Renal pelvis (tissue), 12 donors: ENCODE measurements at places on chromosomes 5 and 9. TPM values are rescaled to one million over a fixed set of nuclear protein-coding genes. Genes with fewer than 3 reads are reported as not detected.
A peak's percentile ranks its signal among the peaks of the same experiment; 100 is the strongest.

DNA sequence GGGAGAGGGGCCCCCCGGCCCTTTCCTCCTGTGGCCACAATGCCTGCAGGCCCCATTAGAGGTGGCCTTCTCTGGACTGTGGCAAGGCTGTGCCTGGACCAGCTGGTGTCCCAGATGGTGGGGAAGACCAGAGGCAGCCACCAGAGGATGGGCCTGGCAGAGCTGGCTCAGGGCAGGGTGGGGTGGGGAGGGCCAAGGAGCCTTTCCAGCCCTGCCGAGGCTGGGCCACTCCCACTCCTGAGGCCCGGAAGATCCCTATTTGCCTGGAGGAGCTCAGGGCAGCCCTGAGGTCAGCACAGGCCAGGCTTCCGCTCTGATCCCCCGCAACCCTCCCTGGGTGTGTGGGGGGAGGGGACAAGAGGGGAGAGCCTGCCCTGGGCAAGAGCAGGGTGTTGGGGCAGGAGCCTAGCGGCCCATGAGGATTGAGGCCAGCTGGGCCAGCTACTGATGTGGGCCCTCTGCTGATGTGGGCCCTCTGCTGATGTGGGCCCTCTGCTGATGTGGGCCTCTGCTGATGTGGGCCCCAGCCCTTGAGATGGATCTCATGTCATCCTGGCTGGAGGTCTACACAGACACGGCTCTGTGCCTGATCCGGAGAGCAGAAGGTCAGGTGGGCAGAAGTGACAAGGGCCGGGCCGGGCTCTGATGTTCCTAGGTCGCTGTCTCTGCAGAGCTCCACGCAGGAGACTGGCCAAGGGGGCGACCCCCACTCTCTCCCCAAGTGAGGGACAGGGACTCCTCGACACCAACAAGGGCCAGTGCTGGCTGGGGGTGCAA lies 6.0 kb downstream of the MRPS2 start:
- DNase-seq, result no peak

GRCh38 chr9:1005043-1005667 lies 28.7 kb downstream of the DMRT3 start:
- DNase-seq, result peak; percentile 46

DNA sequence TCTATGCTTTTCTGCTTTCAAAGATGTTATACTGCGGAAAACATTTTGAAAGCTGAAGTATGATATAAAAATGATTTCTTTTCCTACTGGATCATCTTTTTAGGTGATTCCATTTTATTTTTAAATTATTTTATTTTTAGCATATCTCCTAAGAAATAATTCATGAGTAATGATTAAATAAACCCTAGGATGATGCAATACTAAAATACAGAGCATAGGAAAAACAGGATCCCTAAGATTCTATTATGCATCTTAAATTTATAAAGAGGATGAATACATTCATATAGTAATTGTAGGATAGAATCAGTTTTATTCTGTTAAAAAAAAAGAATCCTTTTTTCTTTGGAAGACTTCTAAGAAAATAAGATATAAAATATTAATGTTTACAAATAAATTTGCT lies 10.9 kb downstream of the POLK start:
- no peak for DNase-seq

- no peak for DNase-seq
Measured at GRCh38 chr9:90442723-90443122, 199.9 kb downstream of the DIRAS2 start.

- no peak for DNase-seq
Measured at GRCh38 chr5:175855041-175855720, 16.2 kb upstream of the CPLX2 start.

DNA sequence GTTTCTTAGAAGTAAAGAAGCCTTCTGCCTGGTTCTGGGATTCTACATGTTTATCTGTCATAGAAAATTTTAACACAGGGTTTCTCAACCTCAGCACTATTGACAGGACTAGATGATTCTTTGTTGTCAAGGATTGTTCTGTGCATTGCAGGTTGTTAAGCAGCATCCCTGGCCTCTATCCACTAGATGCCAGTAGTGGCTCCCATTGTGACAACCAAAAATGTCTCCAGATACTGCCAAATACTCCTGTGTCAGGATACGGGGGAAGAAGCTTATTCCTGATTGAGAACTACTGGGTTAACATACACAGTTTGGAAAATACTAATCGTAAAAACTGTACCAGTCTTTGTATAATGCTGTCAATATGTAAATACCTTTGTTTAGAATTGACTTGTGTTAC lies 167.1 kb downstream of the NIPBL start:
- DNase-seq, result no peak

The ARID3C gene
- 0.16 TPM for polyA plus RNA-seq

DNA sequence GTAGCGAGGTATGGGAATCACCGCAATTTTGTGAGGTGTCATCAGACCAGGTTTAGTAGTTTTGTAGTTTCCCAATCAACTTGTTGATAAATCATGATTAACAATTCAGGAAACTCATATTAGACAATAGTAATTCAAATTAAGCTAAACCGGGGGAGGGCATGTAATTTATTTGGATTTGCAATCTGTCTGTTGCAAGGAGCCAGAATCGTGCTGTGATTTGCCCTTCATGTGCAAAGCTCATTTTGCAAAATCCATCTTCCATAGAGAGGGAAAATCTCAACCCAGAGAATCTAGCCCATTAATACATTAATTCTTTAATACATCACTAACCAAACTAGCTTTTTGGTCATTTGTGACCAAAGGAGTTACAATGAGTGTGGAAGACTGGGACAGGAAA lies 164.7 kb upstream of the TRPM3 start:
- no peak for DNase-seq

GRCh38 chr5:56278335-56278753 lies 45.2 kb upstream of the ANKRD55 start:
- DNase-seq, result peak; percentile 70

The SUSD1 gene
- polyA plus RNA-seq, result 35.1 TPM

The SLC4A9 gene
- polyA plus RNA-seq, result 36.4 TPM

The SLC31A1 gene
- polyA plus RNA-seq, result 18.7 TPM

GRCh38 chr5:22102823-22103359 lies 750.3 kb downstream of the CDH12 start:
- DNase-seq, result no peak

- DNase-seq, result peak; percentile 33
Measured at GRCh38 chr5:156824800-156825199, 25.3 kb upstream of the PPP1R2B start.

The PGGT1B gene
- 28.2 TPM for polyA plus RNA-seq

DNA sequence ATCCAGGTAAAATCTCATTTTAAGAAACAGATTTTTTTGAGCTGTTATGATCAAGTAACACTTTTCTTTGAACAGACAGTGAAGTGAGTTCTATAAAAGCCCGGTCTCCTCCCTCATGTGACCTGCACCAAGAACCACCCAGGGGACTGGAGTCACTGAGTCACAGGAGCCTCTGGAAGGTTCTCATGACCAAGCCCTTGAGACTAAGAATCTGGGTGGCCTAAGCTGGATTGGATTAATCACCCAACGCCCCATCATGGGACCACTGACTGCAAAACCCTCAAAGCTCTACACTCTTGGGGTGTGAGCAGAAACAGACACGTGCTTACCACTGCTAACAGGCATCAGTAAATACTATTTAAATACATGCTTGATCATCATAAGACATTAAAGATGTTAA lies 48.4 kb downstream of the SECISBP2 start:
- DNase-seq, result no peak

DNA sequence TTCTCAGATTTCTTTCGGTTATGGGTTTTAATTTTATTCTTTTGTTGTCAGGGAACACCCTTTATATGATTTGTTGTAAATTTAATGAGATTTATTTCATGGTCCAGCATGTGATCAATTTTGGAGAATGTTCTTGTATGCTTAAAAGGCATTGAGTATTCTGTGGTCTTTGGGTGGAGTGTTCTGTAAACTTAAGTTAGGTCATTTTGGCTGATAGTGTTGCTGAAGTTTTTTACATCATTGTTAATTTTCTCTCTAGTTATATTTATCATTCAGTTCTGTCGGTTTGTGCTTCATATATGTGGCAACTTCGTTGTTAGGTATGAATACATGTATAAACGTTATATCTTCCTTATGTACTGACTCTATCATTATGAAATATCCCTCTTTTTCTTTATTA lies 55.5 kb downstream of the NIPBL start:
- DNase-seq, result no peak

GRCh38 chr5:151107738-151108520 lies 27.1 kb upstream of the TNIP1 start:
- DNase-seq, result no peak

DNA sequence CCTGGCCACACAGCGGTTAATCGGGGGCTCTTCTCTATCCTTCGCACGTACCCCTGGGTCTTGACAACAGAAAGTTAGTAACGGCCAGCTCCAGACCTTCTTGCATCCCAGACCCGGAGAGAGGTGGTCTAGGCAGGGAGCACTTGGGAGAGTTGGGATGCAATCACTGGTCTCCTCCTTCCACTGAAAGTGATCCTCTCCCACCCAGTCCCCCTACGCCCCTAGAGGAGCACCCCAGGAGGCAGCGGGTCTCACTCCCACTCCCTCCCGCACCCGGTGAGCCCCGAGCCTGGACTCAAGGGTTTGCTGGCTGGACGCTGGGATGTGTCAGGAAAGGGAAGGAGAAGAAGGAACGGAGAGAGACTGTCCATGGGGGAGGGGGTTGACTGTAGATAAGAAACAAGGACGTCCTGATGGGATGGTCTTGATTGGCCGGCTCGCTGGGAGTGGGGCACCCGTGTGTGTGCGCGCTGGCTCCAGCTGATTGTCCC lies 2.0 kb downstream of the RORB start:
- no peak for DNase-seq

- no peak for DNase-seq
Measured at GRCh38 chr9:125269014-125269397, 7.4 kb downstream of the GAPVD1 start.

The NEUROG1 gene
- not detected for polyA plus RNA-seq
